ENCODE measurements at places on chromosomes 1 and 21.

DNA sequence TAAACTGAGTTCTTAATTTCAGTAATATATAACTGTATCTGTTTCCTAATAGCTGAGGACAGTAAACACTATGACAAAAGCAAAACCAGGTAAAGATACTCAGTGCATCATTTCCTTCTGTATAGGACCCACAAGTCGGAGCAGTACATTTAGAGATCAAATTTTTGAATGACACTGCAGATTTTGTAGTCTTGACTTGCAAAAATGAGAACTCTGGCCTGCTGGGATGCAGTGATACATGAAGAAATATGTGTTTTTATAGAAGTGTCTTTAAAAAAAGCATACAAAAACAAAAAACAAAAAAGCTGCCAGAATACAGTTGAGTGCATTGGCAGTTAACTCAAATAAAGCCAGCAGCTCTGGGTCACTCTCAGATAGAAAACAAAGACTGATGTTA lies 19.0 kb downstream of the GART start:
- DNase-seq: no peak

DNA sequence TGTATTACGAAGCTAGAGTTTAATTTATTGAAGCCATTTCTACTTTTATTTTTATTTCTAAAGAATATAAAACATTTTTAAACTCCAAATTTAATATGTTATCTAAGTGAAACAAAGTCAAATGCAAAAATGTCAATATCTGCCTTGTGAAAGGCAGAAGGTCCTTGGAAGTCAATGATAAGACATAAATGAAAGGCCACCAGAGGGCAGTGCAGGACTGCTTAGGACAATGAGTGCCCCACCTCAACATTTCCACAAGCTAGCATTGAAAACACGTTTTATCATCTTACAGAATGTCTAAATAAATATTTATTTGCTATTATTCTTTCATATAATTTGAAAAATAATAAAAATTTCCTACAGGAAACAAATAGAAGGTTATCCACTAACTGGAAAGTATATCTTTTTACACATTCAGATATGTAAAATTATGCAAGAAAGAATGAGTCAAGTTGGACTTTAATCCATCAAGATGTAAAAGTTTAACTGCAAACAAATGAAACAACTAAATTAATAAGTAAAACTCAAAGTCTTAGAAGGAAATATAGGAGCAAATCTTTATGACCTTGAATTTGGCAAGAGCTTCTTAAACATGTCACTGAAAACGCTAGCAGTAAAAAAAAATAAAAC lies 140.1 kb upstream of the FMN2 start:
- peak; percentile 41 for DNase-seq

DNA sequence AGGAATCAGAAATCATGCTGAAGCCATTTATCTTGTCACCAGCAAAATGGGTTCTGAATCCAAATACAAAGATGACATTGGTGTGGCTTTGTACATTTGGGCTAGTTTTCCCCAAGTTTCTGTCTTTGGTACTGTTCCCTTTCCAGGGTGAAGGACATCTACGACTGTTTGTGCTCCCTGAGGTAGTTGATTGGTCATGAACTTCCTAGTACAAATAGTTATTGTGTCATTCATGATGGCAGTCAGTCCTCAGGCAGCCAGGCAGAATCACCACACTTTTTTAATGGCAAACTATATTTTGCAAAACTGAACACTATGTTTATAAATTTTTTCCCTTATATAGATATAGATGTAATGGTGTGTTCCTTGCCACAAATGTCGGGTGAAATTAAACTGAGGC lies 46.0 kb downstream of the CEP350 start:
- DNase-seq: no peak

GRCh38 chr21:32312326-32312725 lies 13.7 kb downstream of the MRAP start:
- no peak for DNase-seq

GRCh38 chr1:175632667-175633066 lies 110.7 kb downstream of the TNR start:
- no peak for DNase-seq

DNA sequence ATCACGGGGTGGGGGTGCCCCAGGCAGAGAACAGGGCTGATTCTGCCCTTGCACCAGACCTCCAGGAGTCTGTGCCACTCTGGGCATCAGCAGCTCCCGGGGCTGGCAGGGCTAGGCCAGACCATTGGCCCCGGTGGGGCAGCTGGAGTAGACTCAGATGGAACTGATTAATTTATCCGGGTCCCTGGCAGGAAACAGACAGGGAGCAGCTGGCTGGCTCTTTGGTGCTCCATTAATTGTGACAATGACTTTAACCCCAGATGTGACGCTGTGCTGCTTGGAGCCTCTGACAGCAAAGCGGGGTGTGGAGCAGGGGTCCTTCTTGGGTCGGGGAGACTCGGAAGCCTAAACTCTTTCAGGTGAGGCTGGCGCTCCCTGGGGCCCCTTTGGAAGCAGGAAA lies 9.5 kb downstream of the EPHA8 start:
- DNase-seq: no peak

All from T-helper 1 cell (primary cell).